ENCODE measurements at places on chromosomes 5 and 9.

GRCh38 chr9:128715436-128715750, 8.5 kb downstream of the ZDHHC12 start:
- no peaks in the 10 kb centered on the region for H3K27me3 ChIP-seq
- H3K4me3 ChIP-seq: no peak overlapping the region
- H3K36me3 ChIP-seq: no peaks in the 10 kb centered on the region
- no peak overlapping the region for H3K27ac ChIP-seq
- DNase-seq: no peak

DNA sequence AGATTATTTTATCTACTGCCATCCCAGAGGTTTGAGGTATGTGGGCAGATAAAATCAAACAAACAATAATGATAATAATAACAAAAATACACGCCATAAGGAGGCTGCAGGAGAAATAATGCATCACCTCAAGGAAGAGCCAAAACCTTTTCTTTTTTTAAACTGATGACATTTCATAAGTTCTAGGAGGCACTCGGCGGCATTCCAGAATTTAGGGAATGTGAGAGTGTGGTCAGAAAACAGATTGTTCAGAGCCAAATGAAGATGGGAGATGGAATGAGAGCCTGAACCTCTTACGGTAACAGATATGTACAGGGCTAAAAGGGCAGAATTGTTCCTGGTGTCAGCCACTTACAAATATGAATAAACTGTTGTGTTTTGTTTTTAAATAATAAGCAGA, 615.0 kb upstream of the CHD1 start:
- H3K4me3 ChIP-seq: no peak overlapping the region
- DNase-seq: no peak
- no peak overlapping the region for H3K27ac ChIP-seq
- no peaks in the 10 kb centered on the region for H3K36me3 ChIP-seq
- H3K4me1 ChIP-seq: no peaks in the 10 kb centered on the region
- H3K27me3 ChIP-seq: no peaks in the 10 kb centered on the region

DNA sequence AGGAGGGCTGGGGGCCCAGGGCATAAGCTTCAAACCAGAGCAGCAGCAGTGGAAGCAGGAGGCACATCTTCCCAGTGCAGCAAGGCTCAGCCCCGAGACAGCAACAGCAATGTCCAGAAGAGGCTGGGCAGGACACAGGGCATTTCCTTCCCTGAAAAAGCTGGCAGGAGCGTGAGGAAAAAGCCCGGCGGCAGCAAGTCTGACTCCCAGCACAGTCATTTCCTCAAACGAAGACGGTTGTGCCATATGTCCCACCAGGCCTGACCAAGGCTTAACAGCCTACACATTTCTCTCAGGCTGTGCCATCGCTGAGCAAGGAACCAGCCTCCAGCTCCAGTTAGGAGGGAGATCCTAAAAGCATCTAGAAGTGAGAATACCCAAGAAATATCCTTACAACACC, 74.5 kb downstream of the APTX start:
- H3K4me3 ChIP-seq: no peak overlapping the region
- no peaks in the 10 kb centered on the region for H3K36me3 ChIP-seq
- no peak overlapping the region for H3K27ac ChIP-seq
- DNase-seq: no peak
- no peaks in the 10 kb centered on the region for H3K27me3 ChIP-seq
- no peaks in the 10 kb centered on the region for H3K4me1 ChIP-seq

DNA sequence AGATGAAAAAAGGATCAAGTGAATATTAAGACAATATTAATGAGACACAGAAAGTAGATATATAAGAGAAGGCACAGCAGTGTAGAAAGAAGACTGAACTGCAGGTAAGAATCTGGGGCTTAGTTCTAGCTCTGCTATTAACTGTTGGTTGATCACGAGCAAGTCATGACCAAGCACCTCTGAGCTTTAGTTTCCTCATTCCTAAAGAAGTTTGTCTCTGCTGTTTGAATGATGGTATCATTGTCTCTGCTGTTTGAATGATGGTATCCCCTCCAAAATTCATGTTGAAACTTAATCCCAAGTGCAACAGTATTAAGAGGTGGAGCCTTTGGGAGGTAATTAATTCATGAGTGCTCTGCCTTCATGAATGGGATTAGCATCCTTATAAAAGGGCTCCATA, 2.5 kb upstream of the NME5 start:
- no peak for DNase-seq
- H3K4me3 ChIP-seq: no peak overlapping the region
- no peaks in the 10 kb centered on the region for H3K36me3 ChIP-seq
- no peaks in the 10 kb centered on the region for H3K27me3 ChIP-seq
- no peak overlapping the region for H3K27ac ChIP-seq
- H3K4me1 ChIP-seq: no peaks in the 10 kb centered on the region

- no peak for DNase-seq
- no peaks in the 10 kb centered on the region for H3K4me1 ChIP-seq
- no peaks in the 10 kb centered on the region for H3K36me3 ChIP-seq
- H3K27ac ChIP-seq: no peak overlapping the region
Measured at GRCh38 chr9:114316605-114317230, 6.2 kb upstream of the ORM1 start.

- no peak overlapping the region for H3K4me3 ChIP-seq
- H3K27ac ChIP-seq: no peak overlapping the region
- H3K36me3 ChIP-seq: no peaks in the 10 kb centered on the region
- peaks cover 46% of the 10 kb centered on the region for H3K4me1 ChIP-seq
- no peaks in the 10 kb centered on the region for H3K27me3 ChIP-seq
Measured at GRCh38 chr5:1311439-1312055, 16.7 kb upstream of the TERT start.

Measured in CD8-positive, alpha-beta memory T cell (primary cell).